Renal cortex interstitium (tissue), 15 donors: ENCODE measurements at places on chromosomes 13 and 19.

DNA sequence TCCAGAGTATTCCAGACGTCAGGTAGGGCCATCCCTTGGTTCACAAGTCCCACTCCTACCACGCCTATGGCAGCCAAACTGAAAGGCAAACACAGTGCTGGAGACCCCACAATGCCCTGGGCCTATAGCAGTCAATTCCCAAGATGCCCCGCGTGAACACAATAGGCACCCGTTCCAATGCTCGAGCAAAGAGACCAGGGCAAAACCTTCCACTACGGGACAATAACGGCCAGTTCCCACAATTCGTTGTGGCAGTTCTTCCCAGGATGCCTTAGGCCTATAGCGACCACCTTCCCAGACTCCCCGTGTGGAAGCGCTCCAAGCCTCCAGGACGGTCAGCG is 538 bp downstream of the ZNF428 start:
- DNase-seq = no peak

DNA sequence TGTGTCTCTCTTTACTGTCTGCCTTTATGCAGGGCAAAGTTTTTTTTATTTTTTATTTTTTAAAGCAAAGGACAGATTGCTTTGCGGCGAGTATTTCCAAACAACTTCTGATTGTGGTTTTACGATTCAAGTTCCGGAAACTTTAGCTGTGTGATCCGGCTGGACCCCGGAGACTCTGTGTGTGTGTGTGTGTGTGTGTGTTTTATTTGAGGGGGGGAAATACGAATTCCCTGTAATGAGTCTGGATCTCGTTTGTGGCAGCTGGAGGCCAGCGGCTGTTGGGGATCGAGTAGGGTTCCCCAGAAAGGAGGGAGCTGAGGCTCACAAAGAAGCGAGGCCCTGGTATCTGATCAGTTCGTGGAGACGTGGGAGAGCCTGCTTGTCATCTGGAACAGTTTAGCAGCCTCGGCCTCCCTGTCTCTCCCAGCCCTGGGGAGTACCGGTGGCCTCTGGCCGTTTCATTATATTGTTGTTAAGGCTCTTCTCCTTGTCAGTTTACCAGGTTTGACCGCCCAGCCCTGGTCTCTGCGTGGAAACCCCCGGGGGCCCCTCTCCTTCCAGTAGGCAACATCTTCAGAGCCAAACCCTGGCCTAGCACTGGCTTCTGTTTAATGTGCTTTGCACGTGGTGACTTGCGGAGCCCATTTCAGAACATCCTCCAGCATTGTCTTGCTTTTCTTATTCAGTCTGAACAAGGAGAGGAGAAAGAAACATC is 1.3 kb downstream of the FARP1 start:
- DNase-seq = no peak

DNA sequence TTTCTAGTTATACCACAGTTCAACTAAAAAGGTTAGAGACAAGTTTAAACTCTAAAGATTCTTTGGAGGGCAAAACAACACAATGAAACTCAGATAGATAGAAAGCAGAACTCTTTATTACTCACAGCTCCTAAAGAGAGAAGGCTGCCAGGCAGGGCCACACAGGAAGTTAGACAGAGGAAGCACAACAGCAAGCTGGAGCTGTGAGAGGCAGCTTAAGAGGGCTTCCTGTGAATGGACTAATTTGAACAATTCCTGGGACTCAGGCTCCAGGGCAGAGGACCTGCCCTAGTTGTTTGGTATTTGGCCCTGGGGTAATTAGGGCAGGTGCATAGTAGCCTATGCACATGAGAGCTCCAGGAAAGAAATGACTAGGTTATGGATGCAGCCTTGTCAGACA is 803.6 kb downstream of the DIAPH3 start:
- DNase-seq = no peak

- no peak for DNase-seq
Measured at GRCh38 chr13:113245849-113246796, 36.7 kb downstream of the CUL4A start.
